NCI-H1694 (cell line): ENCODE measurements at places on chromosomes 13 and 19.

- DNase-seq, result no peak
Measured at GRCh38 chr19:21084343-21084742, 2.3 kb downstream of the ZNF714 start.

GRCh38 chr19:10332965-10333757 lies at the start of gene RAVER1:
Gene RAVER1 (minus strand): TSS chr19:10333529. CDS start chr19:10333507, 22 bp downstream.
- peak; percentile 88 for DNase-seq

DNA sequence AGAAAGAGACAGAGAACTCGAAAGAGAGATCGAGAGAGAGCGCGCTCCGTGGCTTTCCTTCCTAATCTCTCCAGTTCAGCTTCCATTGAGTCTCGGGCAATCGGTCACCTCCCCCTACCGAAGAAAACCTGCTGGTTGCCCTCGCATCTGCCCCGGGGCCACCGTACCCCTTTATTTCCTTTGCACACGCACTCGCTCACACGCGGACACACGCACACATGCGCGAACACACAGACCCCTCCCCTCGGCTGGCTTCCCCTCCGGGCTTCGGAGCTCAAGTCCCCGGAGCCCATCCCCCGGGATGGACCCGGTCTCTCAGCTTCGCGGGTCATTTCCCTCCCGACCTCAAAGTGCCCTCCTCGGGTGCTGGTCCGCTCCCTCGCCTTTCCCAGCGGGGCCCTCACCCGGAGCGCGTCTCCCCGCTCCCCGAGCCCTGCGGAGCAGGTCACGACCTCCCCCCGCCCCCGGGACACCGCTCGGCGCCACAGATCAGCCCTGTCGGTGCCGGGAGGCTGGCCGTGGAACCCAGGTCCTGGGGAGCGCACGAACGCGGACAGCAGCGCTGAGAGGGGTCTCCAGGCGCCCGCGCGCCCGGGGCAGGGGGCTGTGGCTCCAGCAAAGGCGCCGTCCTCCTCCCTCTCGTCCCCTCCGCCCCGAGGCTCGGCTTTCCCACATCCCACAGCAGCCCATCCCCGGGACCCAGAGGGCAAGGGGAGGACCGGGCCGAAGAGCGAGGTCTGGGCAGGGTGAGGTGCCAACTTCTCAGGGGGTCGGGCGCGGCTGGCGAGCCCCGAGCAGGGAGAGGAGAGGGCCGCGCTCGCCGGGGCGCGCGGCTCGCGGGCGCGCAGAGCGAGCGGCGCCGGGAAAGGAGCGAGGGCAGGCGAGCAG lies 1.8 kb downstream of the DACH1 start:
- DNase-seq, result peak; percentile 58

DNA sequence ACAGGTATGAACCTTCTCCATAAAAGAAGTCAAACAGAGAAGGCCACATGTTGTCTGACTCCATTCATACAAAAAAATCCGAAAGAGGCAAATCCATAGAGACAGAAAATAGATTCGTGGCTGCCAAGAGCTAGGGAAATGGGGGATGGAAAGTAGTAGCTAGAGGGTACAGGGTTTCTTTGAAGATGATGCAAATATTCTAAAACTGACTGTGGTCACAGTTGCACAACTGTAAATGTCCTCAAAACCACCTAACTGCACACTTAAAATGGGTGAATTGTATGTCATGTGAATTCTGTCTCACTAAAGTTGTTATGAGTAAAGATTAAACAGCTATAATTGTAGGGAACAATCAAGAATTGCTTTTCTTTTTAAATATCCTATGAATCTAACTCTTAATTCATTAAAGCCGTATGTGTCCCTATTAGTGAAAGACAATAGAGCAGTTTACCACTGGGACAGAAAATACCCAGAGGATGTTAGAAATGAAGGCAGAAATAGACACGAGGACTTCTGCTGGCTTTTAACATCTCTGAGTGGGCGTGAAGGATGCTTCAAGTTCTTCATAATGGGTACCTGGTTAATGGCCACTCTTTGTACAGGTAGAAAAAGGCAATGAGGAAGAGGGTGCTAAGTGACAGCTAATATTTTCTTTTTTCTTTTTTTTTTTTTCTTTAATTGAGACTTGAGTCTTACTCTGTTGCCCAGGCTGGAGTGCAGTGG lies 21.2 kb downstream of the INSR start:
- no peak for DNase-seq

GRCh38 chr19:57165846-57166245 lies 1.4 kb downstream of the DUXA start:
- DNase-seq, result no peak

DNA sequence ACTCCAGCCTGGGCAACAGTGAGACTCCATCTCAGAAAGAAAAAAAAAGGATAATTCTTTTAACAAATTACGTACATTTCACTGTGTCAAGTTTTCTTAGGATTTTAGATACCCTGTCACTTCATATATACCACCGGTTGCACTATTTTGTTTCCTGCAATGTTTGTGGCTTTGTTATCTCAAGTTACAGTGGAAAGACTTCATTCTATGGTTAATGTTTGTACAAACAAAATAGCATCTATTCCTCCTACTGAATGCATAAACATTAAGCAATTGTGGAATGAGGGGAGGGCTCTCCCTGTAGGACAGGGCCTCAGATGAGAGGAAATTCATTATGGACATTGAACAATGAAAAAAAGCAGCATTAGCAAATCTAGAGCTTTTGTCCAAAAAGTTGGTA lies 120.1 kb downstream of the DNAJC3 start:
- DNase-seq, result no peak
